ENCODE measurements at places on chromosomes 6 and 20. TPM values are rescaled to one million over a fixed set of nuclear protein-coding genes. Genes with fewer than 3 reads are reported as not detected.

- H3K4me1 ChIP-seq = no peaks in the 10 kb centered on the region
- H3K36me3 ChIP-seq = no peaks in the 10 kb centered on the region
- no peak overlapping the region for H3K4me3 ChIP-seq
- no peaks in the 10 kb centered on the region for H3K27me3 ChIP-seq
- no peak for DNase-seq
Observed at GRCh38 chr6:99119109-99120031, 171.6 kb upstream of the FBXL4 start.

- H3K4me3 ChIP-seq = no peak within 1 kb of the TSS
- no peak for DNase-seq
- H3K27ac ChIP-seq = no peak within 1 kb of the TSS
- no peaks in the 10 kb centered on the region for H3K4me1 ChIP-seq
Observed at GRCh38 chr6:101393251-101393828, at the start of gene GRIK2. Gene GRIK2 (plus strand): TSS chr6:101393708.

DNA sequence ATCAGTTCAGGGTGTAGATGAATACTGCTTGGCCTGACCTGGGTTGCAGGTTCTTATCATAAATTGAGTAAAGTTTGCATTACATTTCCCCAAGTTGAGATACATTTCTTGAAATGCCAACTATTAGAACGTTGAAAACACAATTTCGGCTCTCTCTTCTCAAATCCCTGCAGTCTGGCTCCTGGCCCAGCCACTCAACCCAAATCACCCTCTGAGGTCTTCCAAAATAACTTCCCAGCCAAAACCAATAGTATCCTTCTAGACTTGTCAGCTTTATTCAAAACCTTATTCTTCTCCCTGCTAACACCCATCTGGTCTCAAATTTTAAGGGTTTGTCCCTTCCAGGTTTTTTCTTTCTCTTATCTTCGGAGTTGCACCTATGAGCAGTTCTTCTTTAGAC is 263.6 kb downstream of the EYA4 start:
- DNase-seq = no peak
- no peaks in the 10 kb centered on the region for H3K4me1 ChIP-seq
- H3K4me3 ChIP-seq = no peak overlapping the region
- H3K36me3 ChIP-seq = no peaks in the 10 kb centered on the region
- H3K27ac ChIP-seq = no peak overlapping the region
- no peaks in the 10 kb centered on the region for H3K27me3 ChIP-seq

DNA sequence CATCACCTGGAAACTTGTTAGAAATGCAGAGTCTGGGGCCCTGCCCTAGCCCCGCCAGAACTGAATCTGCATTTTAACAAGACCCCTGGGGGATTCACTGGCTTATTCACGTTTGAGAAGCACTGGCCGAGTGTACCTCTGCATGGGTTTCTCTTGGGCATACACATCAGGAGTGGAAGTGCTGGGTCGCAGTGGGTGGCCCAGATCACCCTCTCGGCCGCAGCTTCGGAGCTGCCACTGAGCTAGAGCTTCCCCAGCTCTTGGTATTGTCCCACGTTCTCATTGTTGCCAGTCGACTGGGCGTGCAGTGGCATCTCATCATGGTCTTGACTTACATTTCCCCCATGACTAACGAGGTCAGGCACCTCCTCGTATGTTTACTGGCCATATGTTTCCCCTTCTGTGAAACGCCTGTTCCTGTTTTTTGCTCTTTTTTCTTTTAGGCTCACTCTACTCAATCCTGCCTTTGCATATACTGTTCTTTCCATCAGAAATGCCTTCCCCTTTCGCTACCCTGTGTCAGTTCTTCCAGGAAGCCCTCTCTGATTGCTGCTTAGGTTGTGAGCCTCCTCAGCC is 3.0 kb upstream of the DLGAP4 start:
- no peaks in the 10 kb centered on the region for H3K27me3 ChIP-seq
- no peaks in the 10 kb centered on the region for H3K36me3 ChIP-seq
- H3K27ac ChIP-seq = no peak overlapping the region
- no peak for DNase-seq
- peaks cover 13% of the 10 kb centered on the region for H3K4me1 ChIP-seq

GRCh38 chr6:71394926-71395325 is 106.3 kb downstream of the OGFRL1 start:
- no peaks in the 10 kb centered on the region for H3K27me3 ChIP-seq
- H3K4me1 ChIP-seq = no peaks in the 10 kb centered on the region
- no peak overlapping the region for H3K27ac ChIP-seq
- DNase-seq = no peak

DNA sequence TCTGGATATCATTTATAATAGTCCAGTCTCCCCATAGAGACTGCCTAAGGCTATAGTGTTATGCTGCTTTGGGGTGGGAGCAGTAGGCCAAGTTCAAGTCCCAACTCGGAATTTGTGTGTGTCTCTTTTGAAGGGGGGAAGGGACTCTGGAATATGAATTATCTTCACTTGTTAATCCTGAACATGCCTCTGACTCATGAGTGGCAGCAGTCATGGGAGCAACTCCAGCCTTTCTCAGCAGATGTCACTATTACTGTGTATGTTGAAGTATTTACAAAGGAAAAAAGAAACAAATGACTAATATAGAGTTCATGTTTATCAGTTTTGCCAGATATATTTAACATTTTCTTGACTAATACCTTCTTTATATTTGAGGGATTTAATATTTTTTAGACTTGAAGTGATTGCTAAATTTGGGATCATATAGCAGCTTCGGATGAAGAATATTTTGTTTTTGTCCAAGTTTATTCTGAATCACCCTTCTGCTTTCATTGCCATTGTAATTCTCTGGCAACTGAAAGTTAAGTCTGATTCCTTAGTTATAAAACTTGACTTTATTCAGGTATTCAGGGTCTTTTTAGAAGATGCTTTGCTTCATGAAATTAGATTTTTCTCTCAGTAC is 23.4 kb downstream of the FAM217A start:
- no peaks in the 10 kb centered on the region for H3K36me3 ChIP-seq
- no peaks in the 10 kb centered on the region for H3K27me3 ChIP-seq
- no peaks in the 10 kb centered on the region for H3K4me1 ChIP-seq
- H3K27ac ChIP-seq = no peak overlapping the region
- H3K4me3 ChIP-seq = no peak overlapping the region
- no peak for DNase-seq

- DNase-seq = peak; percentile 69
- H3K27ac ChIP-seq = no peak overlapping the region
- no peaks in the 10 kb centered on the region for H3K36me3 ChIP-seq
- no peak overlapping the region for H3K4me3 ChIP-seq
Observed at GRCh38 chr20:62603021-62603906, 39.0 kb upstream of the SLCO4A1 start.

- no peak overlapping the region for H3K4me3 ChIP-seq
- H3K4me1 ChIP-seq = no peaks in the 10 kb centered on the region
- no peaks in the 10 kb centered on the region for H3K27me3 ChIP-seq
- H3K36me3 ChIP-seq = no peaks in the 10 kb centered on the region
- H3K27ac ChIP-seq = no peak overlapping the region
Observed at GRCh38 chr6:23690453-23691049, 435.5 kb upstream of the NRSN1 start.

DNA sequence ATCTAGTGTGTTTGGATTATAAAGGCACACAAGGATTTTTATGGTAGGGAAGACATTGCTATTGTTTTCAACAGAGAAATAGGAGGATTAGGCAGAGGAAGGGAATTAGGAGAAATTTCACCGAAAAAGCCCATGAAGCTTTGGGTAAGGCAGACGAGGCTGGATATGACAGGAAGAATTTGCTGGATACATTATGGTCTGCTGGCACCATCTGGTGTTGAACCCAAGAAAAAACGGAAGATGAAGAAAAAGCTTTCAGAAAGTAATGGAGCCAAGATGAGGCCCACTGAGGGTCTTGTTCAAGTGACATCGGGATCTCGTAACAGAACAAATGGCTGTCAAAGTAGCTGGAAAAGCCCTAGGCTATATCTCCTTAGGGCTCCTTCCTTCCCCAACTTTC is 56.5 kb downstream of the OR2J2 start:
- no peak overlapping the region for H3K27ac ChIP-seq
- no peak for DNase-seq
- no peaks in the 10 kb centered on the region for H3K4me1 ChIP-seq
- no peaks in the 10 kb centered on the region for H3K27me3 ChIP-seq
- no peak overlapping the region for H3K4me3 ChIP-seq

DNA sequence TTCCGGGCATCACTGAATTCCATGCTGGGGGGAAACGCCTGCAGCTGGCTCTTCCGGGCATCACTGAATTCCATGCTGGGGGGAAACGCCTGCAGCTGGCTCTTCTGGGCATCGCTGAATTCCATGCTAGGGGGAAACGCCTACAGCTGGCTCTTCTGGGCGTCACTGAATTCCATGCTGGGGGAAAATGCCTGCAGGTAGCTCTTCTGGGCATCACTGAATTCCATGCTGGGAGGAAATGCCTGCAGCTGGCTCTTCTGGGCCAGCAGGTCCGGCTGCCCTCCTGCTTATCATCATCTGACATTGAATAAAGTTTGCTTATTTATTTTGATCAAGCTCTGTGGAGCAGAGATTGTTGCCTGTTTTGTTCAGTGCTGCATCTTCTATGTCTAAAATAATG is 355.1 kb downstream of the SMOC2 start:
- no peak for DNase-seq
- H3K4me1 ChIP-seq = no peaks in the 10 kb centered on the region
- H3K4me3 ChIP-seq = no peak overlapping the region
- H3K27ac ChIP-seq = no peak overlapping the region
- H3K36me3 ChIP-seq = no peaks in the 10 kb centered on the region

DNA sequence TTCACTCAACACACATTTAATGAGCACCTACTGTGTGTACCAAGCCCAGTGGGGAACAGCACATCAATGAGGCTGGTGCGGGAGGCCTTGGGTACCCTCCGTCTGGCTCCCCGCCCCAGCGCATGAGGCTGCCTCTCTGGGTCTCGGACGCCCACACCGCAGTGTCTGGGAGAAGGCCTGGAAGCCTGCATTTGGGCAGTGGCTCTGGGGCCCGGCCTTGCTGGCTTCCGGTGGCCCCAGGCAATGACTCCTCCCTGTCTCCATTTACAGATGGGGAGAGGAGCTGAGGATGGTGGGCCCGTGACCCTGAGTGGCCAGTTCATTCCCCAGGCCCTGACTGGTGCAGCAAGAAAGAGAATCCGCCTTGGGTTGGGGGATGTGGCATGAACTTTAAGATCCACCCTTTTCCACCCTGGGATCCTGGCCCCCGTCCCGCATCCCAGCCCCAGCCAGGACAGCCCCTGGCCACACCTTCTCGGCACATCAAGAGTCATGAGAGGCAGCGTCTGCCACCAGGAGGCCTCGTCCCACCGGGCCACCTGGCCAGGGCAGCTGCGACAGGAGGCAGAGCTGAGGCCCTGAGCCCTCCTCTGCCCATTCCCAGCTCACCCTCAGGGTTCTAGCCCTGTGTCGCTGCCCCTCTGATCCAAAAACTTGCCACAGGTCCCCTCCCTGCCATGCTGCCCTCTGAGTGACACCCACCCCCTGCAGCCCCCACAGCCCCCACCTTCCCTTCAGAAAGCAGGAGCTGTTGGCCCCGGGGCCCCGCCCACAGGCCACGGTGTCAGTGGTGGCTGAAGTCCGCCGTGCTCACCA is 17.5 kb upstream of the MRGBP start:
- no peaks in the 10 kb centered on the region for H3K4me1 ChIP-seq
- no peaks in the 10 kb centered on the region for H3K36me3 ChIP-seq
- no peak overlapping the region for H3K4me3 ChIP-seq
- DNase-seq = no peak
- H3K27ac ChIP-seq = no peak overlapping the region

- peak; percentile 4 for DNase-seq
- no peaks in the 10 kb centered on the region for H3K27me3 ChIP-seq
- no peak overlapping the region for H3K4me3 ChIP-seq
- H3K36me3 ChIP-seq = no peaks in the 10 kb centered on the region
- no peaks in the 10 kb centered on the region for H3K4me1 ChIP-seq
Observed at GRCh38 chr6:167481307-167481926, 156.5 kb downstream of the TTLL2 start.

DNA sequence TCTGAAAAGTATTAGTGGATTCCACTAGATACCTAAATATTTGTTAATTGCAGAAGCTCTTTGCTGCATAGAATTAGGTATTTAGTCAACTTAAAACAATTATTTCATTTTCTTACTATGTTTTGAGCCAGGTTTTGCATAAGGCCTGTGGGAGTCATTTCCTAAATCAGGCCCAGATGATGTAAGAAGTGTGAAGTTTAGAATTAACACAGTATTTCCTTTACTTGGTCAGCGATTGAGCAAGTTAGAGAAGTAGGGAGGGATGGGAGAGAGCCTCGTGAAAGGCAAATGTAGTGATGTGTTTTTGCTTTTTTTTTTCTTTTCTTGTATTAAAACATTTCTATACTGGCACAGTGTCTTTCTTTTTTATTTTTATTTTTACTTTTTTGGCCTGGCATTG is 711.1 kb downstream of the HDGFL1 start:
- H3K4me3 ChIP-seq = no peak overlapping the region
- H3K27ac ChIP-seq = no peak overlapping the region
- DNase-seq = no peak
- H3K4me1 ChIP-seq = no peaks in the 10 kb centered on the region

DNA sequence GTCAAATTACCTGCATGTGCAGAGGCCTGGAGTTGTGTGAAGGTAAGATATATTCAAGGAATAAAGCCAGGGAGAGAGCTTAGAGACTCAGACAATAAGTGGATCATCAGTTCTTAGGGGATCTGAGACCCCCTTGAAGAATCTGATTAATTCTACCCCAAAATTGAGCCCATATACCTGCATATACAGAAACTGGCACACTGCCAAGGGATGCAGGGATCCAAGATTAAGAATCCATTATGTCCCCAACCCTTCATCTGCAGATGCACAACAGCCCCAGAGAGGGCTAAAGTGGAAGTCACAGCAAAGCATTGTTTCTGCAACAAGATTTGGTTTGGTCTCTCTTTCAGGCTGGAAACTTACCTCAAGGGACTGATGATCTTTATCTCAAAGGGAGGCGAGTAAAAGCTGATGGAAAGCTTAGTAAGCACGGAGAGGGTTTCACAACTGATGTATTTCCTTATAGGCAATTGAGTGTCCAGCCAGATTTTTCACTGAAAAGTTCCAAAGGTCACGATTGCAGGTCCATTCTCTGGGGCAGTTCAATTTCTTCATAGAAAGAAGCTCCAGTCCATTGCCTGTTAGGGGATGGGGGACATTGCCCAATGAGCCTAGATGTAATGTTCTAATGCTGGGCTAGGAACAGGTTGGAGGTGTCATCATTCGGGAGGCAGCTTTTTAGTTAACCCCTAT is 20.9 kb upstream of the STK35 start:
- no peaks in the 10 kb centered on the region for H3K27me3 ChIP-seq
- no peak overlapping the region for H3K4me3 ChIP-seq
- H3K36me3 ChIP-seq = no peaks in the 10 kb centered on the region
- no peak for DNase-seq
- H3K27ac ChIP-seq = no peak overlapping the region

GRCh38 chr20:845226-845868 is 11.8 kb downstream of the FAM110A start:
- no peaks in the 10 kb centered on the region for H3K27me3 ChIP-seq
- no peaks in the 10 kb centered on the region for H3K36me3 ChIP-seq
- peaks cover 4% of the 10 kb centered on the region for H3K4me1 ChIP-seq
- no peak for DNase-seq

GRCh38 chr6:112330879-112331265 is 16.3 kb upstream of the RFPL4B start:
- H3K36me3 ChIP-seq = no peaks in the 10 kb centered on the region
- no peak overlapping the region for H3K4me3 ChIP-seq
- no peaks in the 10 kb centered on the region for H3K27me3 ChIP-seq
- no peaks in the 10 kb centered on the region for H3K4me1 ChIP-seq

Gene TGM3
- 0.40 TPM for total RNA-seq

Gene MLIP
- total RNA-seq = 32.1 TPM

Gene CLIC5
- total RNA-seq = 18.2 TPM

Gene NR2E1
- total RNA-seq = not detected

Gene COL20A1
- not detected for total RNA-seq

Gene CCND3
- total RNA-seq = 49.2 TPM

Gene LY86
- total RNA-seq = not detected

Gene C2
- 52.0 TPM for total RNA-seq

Gene RFX6
- total RNA-seq = 1.9 TPM

Data from Peyer's patch (tissue), 4 donors.